ENCODE measurements at places on chromosomes 7 and 10.
A peak's percentile ranks its signal among the peaks of the same experiment; 100 is the strongest.

- DNase-seq = no peak
Observed at GRCh38 chr10:43249151-43249961, 17.5 kb downstream of the RASGEF1A start.

GRCh38 chr10:69739634-69740033, 62.1 kb upstream of the COL13A1 start:
- DNase-seq = no peak

- no peak for DNase-seq
Observed at GRCh38 chr10:21953585-21954057, 49.9 kb downstream of the DNAJC1 start.

- DNase-seq = no peak
Observed at GRCh38 chr7:2038931-2039728, 193.6 kb downstream of the MAD1L1 start.

GRCh38 chr10:73909540-73910115, 1.3 kb upstream of the PLAU start:
- no peak for DNase-seq

DNA sequence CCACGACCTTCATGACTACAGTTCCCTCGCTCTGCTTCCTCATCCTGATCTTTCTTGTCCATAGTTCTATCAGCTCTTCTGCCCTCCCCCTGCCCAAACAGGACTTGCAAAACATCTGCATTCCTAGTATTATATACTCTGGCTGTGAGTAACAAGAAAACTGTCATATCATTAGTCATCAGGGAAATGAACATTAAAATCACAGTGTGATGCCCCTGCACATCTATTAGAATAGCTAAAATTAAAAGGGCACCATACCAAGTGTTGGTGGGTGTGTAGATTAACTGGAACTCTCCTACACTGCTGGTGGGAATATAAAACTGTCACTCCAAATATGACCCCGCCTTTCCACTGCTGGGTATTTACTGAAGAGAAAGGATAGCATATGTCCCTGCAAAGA, 141.8 kb downstream of the C7orf25 start:
- DNase-seq = no peak

- DNase-seq = peak; percentile 46
Observed at GRCh38 chr7:148699024-148699781, 500 bp downstream of the CUL1 start.

- DNase-seq = no peak
Observed at GRCh38 chr10:84469470-84469869, 141.1 kb downstream of the CCSER2 start.

- DNase-seq = no peak
Observed at GRCh38 chr7:46389146-46389545, 468.1 kb upstream of the IGFBP3 start.

DNA sequence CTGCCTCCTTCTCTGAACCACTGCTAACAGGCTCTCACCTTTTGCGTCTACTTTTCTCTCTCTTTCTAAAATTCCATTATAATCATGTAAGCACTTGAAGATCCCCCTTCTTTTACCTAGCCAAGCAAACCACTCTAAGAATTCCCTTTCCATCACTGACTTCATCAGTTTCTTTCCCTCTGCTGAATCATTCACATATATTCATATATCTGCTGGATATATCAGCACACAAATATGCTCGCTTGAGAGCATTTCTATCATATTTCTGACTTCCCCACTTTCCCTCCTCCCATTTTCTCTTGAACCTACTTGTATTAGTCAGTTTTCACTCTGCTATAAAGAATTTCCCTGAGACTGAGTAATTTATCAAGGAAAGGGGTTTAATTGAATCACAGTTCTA, 84.2 kb upstream of the LRRN3 start:
- DNase-seq = no peak

DNA sequence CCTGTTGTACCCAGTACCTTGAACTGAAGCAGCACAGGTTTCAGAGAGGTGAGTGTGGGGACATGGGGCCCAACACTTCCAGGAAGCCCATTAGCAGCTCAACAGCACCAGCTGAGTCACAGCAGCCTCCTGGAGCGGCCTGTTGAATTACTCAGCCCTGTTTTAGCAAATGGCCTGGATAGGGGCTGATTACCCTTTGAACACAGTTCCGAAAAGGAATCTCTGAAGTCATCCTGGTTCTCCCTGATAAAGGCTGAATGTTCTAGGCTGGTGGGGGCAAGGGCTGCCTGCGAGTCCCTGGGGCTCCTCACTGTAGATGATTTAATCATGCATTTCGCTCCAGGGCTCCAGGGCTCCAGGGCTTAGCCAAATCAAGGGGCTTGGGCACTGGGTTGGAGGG, 287.5 kb downstream of the GRID1 start:
- DNase-seq = no peak

- DNase-seq = no peak
Observed at GRCh38 chr10:3239920-3240894, 67.6 kb upstream of the PITRM1 start.

DNA sequence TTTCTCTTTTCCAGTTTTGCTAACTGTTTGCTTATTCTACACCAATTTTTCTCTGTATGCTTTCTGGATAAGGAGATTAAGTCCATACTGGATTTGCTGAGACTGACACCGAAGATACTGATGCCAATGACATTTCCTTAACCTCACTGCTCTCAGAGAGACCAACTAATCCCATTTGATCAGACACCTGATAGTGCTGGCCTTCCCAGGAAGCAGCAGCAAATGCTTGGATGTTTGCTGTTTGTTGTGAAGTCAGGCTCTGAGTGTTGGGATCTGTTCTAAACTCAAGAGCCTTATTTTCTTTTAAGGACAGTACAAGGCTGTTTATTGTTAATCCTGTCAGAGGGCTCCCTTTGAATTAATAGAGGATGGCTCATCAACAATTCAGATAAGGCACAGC, 143.3 kb downstream of the ANK3 start:
- no peak for DNase-seq

DNA sequence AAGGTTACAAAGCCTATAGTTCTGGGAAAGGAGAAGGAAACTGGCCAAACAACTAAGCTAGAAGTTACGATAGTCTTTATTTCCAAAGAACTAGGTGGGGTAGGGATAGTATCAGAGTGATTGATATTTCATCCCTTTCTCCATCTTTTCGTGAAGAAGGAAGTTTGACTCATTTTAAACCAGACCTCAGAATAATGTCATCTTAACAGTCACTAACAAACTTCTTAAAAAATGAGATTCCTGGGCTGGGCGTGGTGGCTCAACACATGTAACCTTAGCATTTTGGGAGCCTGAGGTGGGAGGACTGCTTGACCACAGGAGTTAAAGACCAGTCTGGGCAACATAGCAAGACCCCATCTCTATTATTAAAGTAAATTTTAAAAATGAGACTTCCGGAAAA, 69.4 kb downstream of the ARL4A start:
- no peak for DNase-seq

DNA sequence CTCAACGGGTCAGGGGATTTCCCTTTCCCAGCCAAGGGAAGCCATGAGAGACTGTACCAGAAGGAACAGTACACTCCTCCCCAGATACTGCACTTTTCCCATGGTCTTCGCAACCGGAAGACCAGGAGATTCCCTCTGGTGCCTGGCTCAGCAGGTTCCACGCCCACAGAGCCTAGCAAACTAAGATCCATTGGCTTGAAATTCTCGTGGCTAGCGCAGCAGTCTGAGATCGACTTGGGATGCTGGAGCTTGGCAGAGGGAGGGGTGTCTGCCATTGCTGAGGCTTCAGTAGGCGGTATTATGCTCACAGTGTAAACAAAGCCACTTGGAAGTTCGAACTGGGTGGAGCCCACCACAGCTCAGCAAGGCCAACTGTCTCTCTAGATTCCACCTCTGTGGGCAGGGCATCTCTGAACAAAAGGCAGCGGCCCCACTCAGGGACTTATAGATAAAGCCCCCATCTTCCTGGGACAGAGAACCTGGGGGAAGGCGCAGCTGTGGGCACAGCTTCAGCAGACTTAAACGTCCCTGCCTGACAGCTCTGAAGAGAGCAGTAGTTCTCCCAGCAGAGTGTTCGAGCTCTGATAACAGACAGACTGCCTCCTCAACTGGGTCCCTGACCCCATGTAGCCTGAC, 29.6 kb downstream of the SLC16A12 start:
- no peak for DNase-seq

- DNase-seq = no peak
Observed at GRCh38 chr10:51000164-51000563, 74.1 kb upstream of the PRKG1 start.

DNA sequence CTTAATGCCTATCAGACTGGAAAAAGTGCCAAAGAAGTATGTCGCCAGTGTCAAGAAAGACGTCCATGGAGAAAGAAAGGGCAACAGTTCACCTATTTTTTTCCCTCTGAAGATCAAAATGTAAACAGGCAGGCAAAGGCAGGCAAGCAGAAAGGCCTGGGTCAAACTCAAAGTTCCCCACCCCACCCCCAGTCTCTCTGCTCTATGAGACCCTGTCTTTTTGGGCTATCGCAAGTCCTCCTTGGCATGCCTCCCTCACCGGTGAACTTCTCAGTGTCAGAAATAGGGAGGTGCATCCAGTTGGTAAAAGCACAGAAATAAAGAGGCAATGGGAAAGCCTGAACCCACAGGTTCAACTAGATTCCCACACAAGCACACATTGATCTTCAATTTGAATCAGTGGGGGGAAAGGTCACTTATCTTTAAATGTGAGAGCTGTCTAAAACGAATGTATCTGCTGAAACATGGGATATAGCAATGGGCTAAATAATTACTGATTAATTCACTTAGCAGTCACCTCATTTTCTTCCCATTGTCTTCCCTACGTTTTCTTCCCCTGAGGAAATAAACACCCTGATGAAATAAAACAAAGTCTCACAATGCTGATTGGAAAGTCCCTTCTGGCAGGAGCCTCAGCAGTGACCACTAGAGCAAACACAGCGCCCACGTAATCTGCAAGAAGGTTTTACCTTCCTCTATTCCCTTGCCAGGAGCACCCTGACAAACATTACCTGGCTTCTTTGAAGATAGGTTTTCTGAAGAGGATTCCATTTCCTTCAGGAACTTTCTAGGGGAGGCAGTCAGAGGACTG, 31.1 kb downstream of the JAZF1 start:
- DNase-seq = no peak

GRCh38 chr7:105496521-105496920, 25.6 kb downstream of the PUS7 start:
- no peak for DNase-seq

DNA sequence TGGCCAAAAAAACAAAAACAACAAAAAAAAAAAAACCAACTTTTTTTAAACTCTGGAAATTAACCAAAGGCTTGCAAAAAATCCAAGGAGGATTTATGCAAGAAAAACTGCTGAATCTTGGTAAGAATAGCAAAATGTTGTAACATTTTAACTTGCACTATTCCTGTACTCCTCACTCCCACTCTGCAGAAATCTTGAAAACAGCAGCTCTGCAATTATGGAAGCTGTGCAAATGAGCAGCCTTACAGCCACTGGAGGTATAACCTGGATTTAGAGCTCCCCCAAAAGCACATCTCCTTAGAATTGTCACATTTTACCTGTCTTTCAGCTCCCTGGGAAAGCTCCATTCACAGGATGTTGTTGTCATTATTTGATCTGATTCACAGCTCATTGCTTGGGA, 41.8 kb upstream of the LRGUK start:
- no peak for DNase-seq

GRCh38 chr10:113644185-113645120, 19.4 kb downstream of the NRAP start:
- DNase-seq = no peak

GRCh38 chr7:47580811-47581331, 1.0 kb downstream of the TNS3 start:
- no peak for DNase-seq

DNA sequence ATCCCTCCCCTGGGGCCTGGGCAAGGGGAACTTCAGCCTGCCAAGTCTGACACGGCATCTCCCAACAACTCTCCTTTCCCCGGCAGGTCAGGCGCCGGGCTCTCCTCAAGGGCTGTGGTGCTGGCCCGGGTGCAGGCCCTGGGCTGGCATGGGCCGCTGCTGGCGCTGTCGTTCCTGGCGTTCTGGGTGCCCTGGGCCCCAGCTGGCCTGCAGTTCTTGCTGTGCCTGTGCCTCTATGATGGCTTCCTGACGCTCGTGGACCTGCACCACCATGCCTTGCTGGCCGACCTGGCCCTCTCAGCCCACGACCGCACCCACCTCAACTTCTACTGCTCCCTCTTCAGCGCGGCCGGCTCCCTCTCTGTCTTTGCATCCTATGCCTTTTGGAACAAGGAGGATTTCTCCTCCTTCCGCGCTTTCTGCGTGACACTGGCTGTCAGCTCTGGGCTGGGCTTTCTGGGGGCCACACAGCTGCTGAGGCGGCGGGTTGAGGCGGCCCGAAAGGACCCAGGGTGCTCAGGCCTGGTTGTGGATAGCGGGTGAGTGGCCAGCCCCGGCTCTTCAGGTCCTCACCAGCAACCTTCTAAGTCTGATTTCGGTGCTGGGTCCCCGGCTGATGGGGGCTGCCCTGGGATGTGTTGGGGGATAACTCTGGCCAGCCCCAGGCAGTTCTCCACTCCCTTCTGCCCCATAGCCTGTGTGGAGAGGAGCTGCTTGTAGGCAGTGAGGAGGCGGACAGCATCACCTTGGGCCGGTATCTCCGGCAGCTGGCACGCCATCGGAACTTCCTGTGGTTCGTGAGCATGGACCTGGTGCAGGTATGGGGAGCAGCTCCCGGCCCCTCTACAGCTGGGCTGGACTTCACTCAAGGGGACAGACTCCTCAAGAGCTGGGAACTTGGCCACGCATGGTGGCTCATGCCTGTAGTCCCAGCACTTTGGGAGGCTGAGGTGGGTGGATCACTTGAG, 19.5 kb upstream of the C10orf95 start:
- no peak for DNase-seq

DNA sequence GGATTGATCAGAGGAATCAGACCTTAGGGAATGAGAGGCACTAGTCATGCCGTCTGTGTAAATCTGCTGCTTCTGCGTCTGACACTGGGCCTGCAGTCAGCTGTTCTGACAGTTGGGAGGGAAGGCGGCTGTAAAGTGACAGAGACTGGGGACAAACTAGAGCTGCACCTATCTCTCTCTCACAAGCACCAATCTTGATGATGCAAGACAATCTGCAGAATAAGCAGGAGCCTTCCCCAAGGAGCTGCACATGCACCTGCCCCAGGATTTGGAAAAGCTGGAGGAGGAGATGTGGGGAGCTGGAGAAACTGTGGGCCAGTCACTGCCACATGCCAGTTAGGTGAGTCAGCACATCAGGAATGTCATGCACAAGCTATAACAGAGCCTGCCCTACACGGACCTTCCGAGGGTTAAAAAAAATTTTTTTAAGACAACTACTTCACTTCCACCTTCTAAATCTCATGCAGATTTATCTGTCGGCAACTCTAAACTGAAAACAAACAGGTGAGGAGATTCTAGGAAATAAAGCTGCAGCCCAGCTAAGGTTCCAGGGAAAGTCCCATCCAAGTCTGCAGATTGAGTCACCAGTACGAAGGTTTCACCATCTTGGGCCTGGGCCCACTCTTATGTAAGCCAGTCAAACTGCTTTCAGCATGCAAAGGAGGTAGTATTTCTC, 39.2 kb downstream of the ENO4 start:
- no peak for DNase-seq

GRCh38 chr10:29908962-29909361, 150.4 kb downstream of the JCAD start:
- no peak for DNase-seq

- DNase-seq = no peak
Observed at GRCh38 chr10:113866551-113867394, 12.3 kb downstream of the NHLRC2 start.

- DNase-seq = no peak
Observed at GRCh38 chr7:36613031-36613614, 111.2 kb downstream of the AOAH start.

Measured in effector memory CD8-positive, alpha-beta T cell (primary cell).